Muscle of leg (tissue), 16 donors: ENCODE measurements at places on chromosomes 4 and X. TPM values are rescaled to one million over a fixed set of nuclear protein-coding genes. Genes with fewer than 3 reads are reported as not detected.

DNA sequence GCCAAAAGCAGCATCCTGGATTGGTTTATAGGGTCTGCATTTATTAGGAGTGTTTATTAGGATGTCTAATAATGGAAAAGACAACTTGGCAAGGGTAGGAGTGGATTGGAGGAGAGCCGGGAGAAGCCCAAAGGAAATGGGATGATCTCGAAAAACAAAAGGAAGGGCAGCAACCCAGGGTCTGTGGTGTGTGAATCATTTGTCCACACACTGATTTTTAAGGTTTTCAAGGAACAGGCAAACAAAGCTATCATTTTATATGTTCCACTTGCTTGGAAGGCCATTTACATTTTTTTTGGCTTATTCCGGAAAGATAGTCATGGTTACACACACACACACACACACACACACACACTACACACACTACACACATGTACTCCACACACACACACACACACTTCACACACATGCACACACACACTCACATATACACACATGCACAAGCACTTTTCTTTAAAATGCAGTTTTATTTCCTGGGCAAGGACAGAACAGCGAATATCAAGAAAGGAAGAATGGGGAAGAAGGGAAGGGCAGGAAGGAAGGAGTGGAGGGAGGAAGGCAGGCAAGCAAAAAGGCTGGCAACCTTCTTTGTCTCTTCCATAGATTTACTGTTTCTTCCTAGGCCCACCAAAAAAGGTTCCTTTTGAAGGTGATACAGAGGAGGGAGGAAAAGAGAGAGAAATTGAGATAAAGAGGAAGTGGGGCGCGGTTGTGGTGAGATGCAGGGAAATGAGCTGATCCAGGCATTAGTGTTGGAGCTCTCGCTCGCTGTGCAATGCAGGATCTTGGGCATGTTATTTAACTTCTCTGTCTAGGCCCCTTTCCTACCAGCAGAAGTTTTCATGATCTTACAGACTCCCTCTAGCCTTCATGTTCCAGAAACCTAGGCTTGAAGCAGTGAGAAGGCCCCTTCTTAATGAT, 88.6 kb upstream of the MAML3 start:
- DNase-seq, result peak; percentile 34
- H3K27me3 ChIP-seq, result no peaks in the 10 kb centered on the region
- no peak overlapping the region for H3K4me3 ChIP-seq
- peaks cover 33% of the 10 kb centered on the region for H3K4me1 ChIP-seq
- H3K36me3 ChIP-seq, result no peaks in the 10 kb centered on the region

DNA sequence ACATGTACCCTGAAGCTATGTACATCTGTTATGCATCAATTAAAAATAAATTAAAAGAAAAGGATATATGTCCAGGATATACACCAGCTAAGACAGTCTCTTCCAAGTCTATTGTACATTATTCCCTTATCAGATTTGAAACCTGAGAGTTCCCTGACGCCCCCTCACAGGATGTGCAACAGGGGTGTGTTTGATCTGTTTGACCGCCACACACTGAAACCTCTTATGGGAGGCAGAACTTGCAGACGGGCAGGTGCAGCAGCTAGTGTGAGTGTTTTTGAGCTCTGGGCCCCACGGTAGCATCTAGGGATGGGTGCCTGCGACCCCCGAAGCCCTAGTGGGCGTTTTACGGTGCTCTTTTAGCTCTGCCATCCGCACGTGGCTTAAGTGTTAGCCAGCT, 4.7 kb downstream of the XG start:
- no peak overlapping the region for H3K27ac ChIP-seq
- no peaks in the 10 kb centered on the region for H3K36me3 ChIP-seq
- no peak overlapping the region for H3K4me3 ChIP-seq
- peaks cover 4% of the 10 kb centered on the region for H3K27me3 ChIP-seq
- no peak for DNase-seq

- no peaks in the 10 kb centered on the region for H3K36me3 ChIP-seq
- DNase-seq, result no peak
- H3K4me3 ChIP-seq, result no peak overlapping the region
- H3K4me1 ChIP-seq, result no peaks in the 10 kb centered on the region
- H3K27ac ChIP-seq, result no peak overlapping the region
Observed at GRCh38 chr4:180285796-180286195, 1957.4 kb upstream of the TENM3 start.

GRCh38 chrX:13570261-13570605, 832 bp downstream of the EGFL6 start:
- DNase-seq, result no peak
- peaks cover 3% of the 10 kb centered on the region for H3K4me1 ChIP-seq
- no peaks in the 10 kb centered on the region for H3K36me3 ChIP-seq
- H3K4me3 ChIP-seq, result peak overlapping the region; percentile 46

DNA sequence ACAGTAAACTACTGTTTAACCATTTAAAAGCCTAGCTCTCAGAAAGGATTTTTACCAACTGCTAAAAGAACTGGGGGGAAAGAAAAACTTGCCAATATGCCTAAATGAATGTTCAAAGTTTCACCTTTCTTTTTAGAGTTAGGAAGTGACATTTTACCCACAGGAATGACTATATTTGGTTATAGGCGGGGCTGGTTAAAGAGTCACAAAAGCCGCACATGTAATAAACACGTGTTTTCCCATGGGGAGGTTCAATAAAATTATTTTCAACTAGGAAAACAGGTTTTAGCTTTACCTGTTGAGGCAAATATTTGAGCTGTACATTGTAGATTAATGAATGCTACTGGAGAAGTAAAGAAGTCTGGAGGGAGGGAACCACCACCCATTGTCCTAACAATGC, 41.6 kb upstream of the UGDH start:
- H3K4me3 ChIP-seq, result no peak overlapping the region
- H3K27me3 ChIP-seq, result no peaks in the 10 kb centered on the region
- no peaks in the 10 kb centered on the region for H3K4me1 ChIP-seq
- no peak overlapping the region for H3K27ac ChIP-seq

- no peak overlapping the region for H3K4me3 ChIP-seq
- no peaks in the 10 kb centered on the region for H3K4me1 ChIP-seq
- no peaks in the 10 kb centered on the region for H3K36me3 ChIP-seq
- no peaks in the 10 kb centered on the region for H3K27me3 ChIP-seq
Observed at GRCh38 chr4:19838858-19839257, 412.8 kb upstream of the SLIT2 start.

DNA sequence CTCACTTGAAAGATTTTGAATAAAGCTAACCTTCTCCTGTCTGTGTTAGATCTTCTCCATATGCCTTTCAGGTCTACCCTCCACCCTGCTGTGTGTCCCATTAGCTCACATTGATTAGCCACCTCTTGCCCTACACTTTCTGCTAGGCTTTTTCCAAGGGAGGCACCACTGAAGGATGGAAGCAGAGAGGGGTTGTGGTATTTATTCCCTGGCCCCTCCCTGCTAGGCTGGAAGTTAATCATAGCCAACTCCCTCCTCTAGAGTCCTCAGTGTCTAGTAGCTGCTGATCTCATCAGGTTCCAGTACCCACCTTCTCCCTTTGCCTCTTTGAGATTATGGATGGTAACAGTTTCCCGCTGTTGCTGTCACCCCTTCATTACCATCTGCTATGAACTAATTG, 8.9 kb upstream of the SMIM43 start:
- no peaks in the 10 kb centered on the region for H3K36me3 ChIP-seq
- H3K4me1 ChIP-seq, result no peaks in the 10 kb centered on the region
- no peak overlapping the region for H3K4me3 ChIP-seq
- peaks cover 3% of the 10 kb centered on the region for H3K27me3 ChIP-seq
- DNase-seq, result no peak

GRCh38 chrX:41480508-41481260, 33.5 kb downstream of the NYX start:
- DNase-seq, result no peak
- H3K4me1 ChIP-seq, result peaks cover 4% of the 10 kb centered on the region
- H3K36me3 ChIP-seq, result no peaks in the 10 kb centered on the region
- peaks cover 26% of the 10 kb centered on the region for H3K27me3 ChIP-seq
- H3K27ac ChIP-seq, result no peak overlapping the region

DNA sequence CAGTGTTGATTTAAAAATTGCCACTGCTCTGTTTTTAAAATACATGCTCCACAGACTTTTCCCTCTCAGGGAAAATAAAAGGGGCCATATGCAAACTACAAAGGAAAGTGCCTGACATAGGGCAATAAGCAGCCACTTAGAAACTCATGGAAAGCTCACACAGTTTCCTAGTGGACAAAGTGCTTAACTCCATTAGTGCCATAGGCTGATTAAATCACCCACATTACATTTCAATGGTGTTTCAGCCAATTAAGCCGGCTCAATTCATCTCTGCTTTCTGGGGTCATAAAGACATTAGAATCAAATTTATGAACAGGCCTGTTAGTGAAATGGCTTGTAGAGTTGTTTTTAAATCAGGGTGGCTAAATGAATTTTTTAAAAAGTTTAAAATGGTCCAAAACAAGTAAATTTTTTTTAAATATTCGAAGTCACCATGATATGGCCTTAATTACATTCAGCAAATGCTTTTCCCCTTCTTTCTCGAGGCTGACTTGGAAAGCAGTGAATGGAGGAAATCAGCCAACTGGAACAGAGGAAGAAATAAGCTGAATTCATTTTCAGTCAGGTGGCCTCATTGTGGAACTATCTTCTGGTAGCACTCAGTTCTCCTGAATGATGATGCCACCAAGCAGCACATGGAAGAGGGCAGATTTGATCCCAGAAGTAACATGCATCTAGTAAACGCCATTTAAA, 2305.1 kb upstream of the AGA start:
- H3K27me3 ChIP-seq, result no peaks in the 10 kb centered on the region
- peak; percentile 11 for DNase-seq
- no peaks in the 10 kb centered on the region for H3K36me3 ChIP-seq
- H3K27ac ChIP-seq, result no peak overlapping the region
- H3K4me1 ChIP-seq, result no peaks in the 10 kb centered on the region
- H3K4me3 ChIP-seq, result no peak overlapping the region

Gene NIPAL1
- 2.2 TPM for total RNA-seq

Gene CC2D2A
- 20.8 TPM for total RNA-seq

Gene AFP
- 1.2 TPM for total RNA-seq

Gene MAGEB2
- total RNA-seq, result not detected

Gene MTMR8
- total RNA-seq, result 2.0 TPM

Gene TASL
- 0.75 TPM for total RNA-seq

Gene RBM41
- total RNA-seq, result 12.2 TPM

Gene DGAT2L6
- not detected for total RNA-seq

Gene NLGN3
- 1.9 TPM for total RNA-seq
